NCI-H187 treated with DMSO at 0.1 percent for 48 hours (cell line): ENCODE measurements at places on chromosomes 12 and 14.

GRCh38 chr12:91877022-91877421 is 268.6 kb downstream of the BTG1 start:
- DNase-seq = no peak

DNA sequence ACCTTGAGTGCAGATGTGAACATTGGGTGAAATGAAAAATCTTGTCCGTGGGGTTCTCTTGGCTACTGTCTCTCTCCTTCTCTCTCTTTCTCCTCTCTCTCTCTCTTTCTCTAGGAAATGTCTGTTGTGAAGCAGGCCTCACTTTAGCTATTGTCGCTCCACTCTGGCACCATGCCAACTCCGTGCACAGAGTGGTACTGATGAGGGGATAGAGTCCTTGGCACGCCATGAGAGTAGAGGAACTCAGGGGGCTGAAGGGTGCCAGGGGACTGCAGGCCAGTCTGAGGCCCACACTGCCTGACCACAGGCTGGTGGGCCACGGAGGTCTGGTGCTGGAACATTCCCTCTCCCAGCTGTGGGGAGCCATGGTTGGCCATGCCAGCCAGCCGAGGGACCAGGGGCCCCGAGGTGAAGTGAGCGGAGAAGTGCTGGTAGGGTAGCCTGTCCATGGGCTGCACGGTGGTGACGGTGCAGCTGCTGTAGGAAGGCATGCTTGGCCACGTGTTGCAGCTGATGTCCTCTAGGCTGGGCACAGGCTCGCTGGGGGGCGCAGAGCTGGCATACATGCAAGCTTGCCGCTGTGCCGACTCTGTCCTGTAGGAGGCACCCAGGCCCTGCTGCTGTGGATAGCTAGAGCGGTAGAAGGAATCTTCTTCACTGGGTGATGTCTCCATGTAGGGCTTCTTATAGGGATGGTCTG is 50.4 kb downstream of the TBX5 start:
- DNase-seq = no peak

DNA sequence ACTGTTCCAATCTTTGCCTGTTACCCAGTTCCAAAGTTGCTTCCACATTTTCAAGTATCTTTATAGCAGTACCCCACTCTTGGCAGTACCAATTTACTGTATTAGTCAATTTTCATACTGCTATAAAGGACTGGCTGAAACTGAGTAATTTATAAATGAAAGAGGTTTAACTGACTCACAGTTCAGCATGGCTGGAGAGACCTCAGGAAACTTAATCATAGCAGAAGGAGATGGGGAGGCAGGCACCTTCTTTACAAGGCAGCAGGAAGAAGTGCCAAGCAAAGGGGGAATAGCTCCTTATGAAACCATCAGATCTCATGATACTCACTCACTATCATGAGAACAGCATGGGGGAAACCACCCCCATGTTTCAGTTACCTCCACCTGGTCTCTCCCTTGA is 215.0 kb downstream of the SNAPC1 start:
- DNase-seq = no peak

GRCh38 chr14:93655078-93655750 is 133.1 kb downstream of the PRIMA1 start:
- no peak for DNase-seq

DNA sequence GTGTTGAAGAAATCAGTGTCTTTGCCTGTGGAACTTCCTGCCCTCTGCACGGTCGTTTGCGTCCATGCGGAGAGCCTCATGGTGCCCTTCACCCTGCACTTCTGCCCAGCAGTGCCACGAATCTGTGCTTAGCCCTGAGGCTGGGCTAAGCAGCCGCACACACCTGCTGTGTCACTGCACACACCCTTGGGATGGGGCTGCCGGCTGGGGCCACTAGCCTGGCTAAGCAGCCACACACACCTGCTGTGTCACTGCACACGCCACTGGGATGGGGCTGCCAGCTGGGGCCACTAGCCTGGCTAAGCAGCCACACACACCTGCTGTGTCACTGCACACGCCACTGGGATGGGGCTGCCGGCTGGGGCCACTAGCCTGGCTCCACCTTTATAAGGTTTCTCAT is 188.5 kb downstream of the KIF26A start:
- no peak for DNase-seq

DNA sequence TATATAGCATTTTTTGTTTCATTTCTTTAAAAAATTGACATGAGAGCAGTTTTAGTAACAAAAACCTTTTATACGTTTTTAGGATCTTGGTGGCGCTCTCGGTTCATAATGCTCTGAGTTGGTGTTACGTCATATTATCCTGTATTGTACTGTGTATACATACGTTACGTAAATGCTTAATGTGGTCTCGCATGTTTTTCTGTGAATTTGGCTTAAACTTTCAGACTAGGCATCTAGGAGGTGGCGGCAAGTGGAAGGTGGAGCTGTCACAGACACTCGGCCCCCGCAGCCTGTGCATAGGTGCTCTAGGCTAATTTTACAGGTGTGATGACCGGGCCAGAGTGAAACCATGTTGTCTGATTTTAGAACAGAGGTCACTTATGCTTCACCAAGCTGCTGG is 60.0 kb downstream of the PPP2R5C start:
- DNase-seq = no peak

DNA sequence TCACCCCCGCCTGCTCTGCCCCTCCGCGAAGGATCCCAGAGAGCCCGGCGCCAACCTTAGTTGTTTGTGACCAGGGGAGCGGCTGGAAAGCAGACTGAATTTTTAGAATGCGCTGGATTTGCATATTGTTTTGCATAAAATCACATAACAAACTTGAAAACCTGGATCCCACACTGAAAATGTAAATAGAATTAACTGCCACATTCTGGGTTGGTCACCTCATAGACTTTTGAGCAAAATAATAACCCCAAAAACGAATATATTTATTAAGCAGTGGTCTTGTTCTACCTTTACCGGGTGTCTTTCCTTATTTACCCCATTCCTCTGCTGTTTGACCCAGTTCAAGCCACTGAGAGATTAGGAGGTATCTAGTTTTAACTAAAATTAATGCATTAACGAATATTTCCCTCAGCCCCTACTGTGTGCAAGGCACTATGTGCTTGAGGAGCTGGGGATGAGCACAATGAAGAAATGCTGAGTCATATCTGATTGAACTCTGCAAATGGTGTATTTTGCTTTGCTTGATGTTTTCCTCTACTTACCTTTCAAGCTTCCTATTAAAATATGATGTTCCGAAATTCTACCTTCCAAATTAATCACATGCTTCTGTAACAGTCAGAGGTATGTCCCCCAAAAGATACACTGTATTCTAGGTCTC is 438 bp upstream of the EGLN3 start:
- no peak for DNase-seq

GRCh38 chr14:104826861-104827176 is 25.9 kb downstream of the ZBTB42 start:
- DNase-seq = no peak

DNA sequence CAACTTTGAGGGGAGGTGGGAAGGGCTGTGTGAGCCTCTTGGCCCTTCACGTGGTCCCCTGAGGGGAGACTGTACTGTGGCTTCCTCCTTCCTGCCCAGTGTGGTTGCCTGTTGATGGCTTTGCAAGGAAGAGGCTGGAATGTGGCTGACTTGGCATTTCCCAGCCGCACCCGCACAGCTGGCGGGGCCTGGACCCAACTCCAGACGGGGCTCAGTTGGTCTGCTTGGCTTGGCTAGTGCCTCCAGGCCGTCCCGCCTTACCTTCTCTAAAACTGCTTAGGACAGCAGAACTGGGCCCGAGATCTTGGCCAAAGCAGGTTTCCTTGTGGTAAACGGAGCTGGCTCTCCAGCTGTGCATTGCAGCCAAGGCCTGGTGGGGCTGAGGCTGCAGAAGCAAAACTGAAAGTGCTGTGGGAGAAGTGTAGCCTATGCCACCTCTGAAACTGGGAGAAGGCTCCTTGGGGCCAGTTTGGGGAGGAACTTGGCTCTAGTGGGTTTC is 139.5 kb downstream of the SMOC1 start:
- DNase-seq = no peak

DNA sequence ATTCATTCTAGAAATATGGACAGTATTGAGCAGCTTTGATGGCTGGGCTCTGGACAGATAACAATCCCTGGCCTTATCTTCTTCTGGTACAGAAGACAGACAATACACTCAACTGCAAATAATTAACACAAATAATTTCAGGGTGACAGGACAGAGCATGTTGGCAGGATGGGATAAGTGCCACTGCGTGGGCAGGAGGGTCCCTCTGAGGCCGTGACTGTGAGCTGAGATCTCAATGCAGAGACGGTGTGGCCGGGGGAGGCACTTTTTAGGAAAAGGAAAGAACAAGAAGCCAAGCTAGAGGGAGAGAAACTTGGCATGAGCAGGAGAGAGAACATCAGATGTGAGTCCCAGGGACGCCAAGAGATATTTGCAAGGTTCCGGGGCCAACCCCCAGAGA is 8.1 kb downstream of the SYNE3 start:
- DNase-seq = no peak

DNA sequence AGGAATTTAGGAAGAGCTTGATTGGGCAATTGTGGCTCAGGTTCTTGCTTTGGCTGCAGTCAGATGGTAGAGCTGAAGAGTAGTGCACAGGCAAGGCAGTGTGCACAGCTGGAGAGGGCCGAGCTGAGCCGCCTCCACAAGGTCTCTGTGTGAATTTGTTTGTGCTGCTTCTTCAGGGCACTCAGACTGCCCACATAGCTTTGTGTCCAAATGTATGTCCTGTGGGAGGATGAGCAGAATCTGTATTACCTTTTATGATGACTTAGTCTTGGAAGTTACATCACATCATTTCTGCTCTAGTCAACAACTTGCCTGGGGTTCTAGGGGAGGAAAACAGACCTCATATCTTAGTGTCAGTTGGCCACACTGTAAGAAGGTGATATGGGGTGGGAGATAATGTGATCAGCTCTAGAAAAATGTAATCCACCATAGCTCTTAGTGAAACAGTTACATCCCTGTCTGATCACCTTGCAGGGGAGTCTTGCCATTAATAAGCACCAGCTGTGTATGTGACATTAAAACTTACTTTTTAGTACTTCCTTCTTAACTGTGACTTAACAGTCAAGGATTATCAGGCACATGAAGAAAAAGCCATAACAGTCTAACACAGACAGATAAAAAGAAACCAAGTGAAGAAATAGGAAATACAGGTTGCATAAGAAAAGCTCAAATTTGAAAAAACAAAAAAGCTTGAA is 53.4 kb downstream of the RCOR1 start:
- no peak for DNase-seq

GRCh38 chr12:75960086-75960910 is 71.3 kb downstream of the PHLDA1 start:
- DNase-seq = no peak

GRCh38 chr12:132108211-132108832 is 35.8 kb downstream of the DDX51 start:
- no peak for DNase-seq
